ENCODE measurements at places on chromosomes 5 and 9.

DNA sequence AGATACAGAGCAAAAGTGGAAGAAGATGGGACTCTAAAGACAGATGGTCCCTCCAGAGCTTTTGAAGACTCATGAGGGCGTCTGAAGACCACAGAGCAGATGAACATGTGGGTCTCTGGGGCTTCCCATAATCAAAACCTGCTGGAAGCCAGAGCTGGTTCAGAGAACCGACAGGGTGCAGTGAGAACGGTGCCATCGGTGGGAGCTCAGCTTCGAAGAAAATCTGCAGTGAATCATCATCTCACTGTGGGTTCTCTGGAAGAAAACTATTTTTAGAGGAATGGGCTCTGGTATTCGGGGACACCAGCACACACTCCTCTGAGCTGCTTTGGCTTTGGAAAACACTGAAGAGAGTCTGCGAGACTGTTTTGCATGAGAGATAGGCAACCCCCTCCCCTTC lies 222.4 kb upstream of the PANK3 start:
- no peak for DNase-seq
- no peak overlapping the region for H3K27ac ChIP-seq
- H3K4me3 ChIP-seq, result no peak overlapping the region
- no peaks in the 10 kb centered on the region for H3K4me1 ChIP-seq
- H3K36me3 ChIP-seq, result no peaks in the 10 kb centered on the region

GRCh38 chr5:160679567-160680309 lies 172.3 kb downstream of the ATP10B start:
- no peaks in the 10 kb centered on the region for H3K27me3 ChIP-seq
- H3K4me1 ChIP-seq, result peaks cover 13% of the 10 kb centered on the region
- H3K27ac ChIP-seq, result peak overlapping the region; percentile 59
- DNase-seq, result peak; percentile 31
- H3K36me3 ChIP-seq, result no peaks in the 10 kb centered on the region

DNA sequence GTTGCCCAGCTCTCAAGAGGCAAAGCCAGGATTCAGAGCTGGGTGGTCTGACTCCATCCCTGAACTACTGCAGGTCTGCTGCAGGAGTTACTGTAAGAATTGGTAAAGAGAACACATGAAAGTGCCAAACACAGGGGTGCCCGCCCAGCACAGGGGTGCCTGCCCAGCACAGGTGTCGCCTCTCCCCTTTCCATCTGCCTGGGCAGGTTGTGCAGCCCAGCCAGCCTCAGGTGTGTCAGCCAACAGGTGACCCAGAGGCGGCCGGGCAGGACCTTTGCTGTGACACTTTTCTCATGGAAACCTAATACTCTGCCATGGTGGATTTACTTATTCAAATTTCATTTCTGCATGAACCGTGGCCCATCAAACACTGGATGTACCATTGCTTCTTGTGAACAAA lies 289.7 kb upstream of the IRX4 start:
- H3K4me3 ChIP-seq, result no peak overlapping the region
- H3K27ac ChIP-seq, result no peak overlapping the region

GRCh38 chr9:37955781-37956422 lies 52.0 kb upstream of the SLC25A51 start:
- no peak for DNase-seq
- no peaks in the 10 kb centered on the region for H3K4me1 ChIP-seq
- no peak overlapping the region for H3K4me3 ChIP-seq
- no peaks in the 10 kb centered on the region for H3K27me3 ChIP-seq
- H3K36me3 ChIP-seq, result no peaks in the 10 kb centered on the region
- H3K27ac ChIP-seq, result no peak overlapping the region

DNA sequence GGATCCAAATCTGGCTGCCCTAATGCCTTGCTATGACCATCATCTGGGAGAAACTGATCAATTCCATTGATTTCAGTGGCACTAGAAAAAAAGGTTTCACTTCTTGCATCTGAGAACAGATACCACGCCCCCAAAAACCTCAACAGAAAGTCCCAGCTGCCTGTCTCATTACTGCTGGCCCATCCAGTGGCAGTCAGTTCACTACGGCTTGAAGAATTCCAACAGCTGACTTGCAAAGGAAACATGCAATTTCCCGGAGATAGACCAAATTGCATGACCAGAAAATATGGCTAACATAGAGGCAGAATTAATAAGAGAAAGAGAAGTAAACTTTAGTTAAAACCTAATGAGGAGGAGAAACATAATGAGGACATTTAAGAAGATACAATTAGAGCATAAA lies 48.6 kb downstream of the UGCG start:
- H3K36me3 ChIP-seq, result no peaks in the 10 kb centered on the region
- H3K4me3 ChIP-seq, result no peak overlapping the region
- no peak overlapping the region for H3K27ac ChIP-seq
- peak; percentile 65 for DNase-seq
- H3K27me3 ChIP-seq, result no peaks in the 10 kb centered on the region
- peaks cover 10% of the 10 kb centered on the region for H3K4me1 ChIP-seq

GRCh38 chr5:126043688-126044087 lies 379.5 kb upstream of the GRAMD2B start:
- no peaks in the 10 kb centered on the region for H3K4me1 ChIP-seq
- DNase-seq, result no peak
- no peaks in the 10 kb centered on the region for H3K36me3 ChIP-seq
- H3K27ac ChIP-seq, result no peak overlapping the region

- H3K4me3 ChIP-seq, result no peak overlapping the region
- no peak for DNase-seq
- no peak overlapping the region for H3K27ac ChIP-seq
- H3K36me3 ChIP-seq, result no peaks in the 10 kb centered on the region
These were observed 615.5 kb upstream of the CHD1 start for GRCh38 chr5:99544356-99544755.

GRCh38 chr5:150946351-150946905 lies 41.6 kb upstream of the ZNF300 start:
- H3K4me3 ChIP-seq, result no peak overlapping the region
- H3K36me3 ChIP-seq, result no peaks in the 10 kb centered on the region
- H3K27me3 ChIP-seq, result no peaks in the 10 kb centered on the region
- no peaks in the 10 kb centered on the region for H3K4me1 ChIP-seq
- no peak overlapping the region for H3K27ac ChIP-seq
- no peak for DNase-seq

- peak overlapping the region; percentile 78 for H3K27ac ChIP-seq
- H3K4me3 ChIP-seq, result peak overlapping the region; percentile 72
- H3K27me3 ChIP-seq, result no peaks in the 10 kb centered on the region
- peaks cover 14% of the 10 kb centered on the region for H3K4me1 ChIP-seq
- peak; percentile 65 for DNase-seq
These were observed 350 bp upstream of the ECPAS start for GRCh38 chr9:111484572-111484894.

- H3K27me3 ChIP-seq, result no peaks in the 10 kb centered on the region
- H3K36me3 ChIP-seq, result no peaks in the 10 kb centered on the region
- no peaks in the 10 kb centered on the region for H3K4me1 ChIP-seq
- H3K27ac ChIP-seq, result no peak overlapping the region
- no peak for DNase-seq
- H3K4me3 ChIP-seq, result no peak overlapping the region
These were observed 34.6 kb upstream of the SEMA4D start for GRCh38 chr9:89532478-89532877.

GRCh38 chr9:100377015-100377414 lies 24.3 kb upstream of the TEX10 start:
- H3K4me3 ChIP-seq, result no peak overlapping the region
- no peaks in the 10 kb centered on the region for H3K27me3 ChIP-seq

- H3K36me3 ChIP-seq, result no peaks in the 10 kb centered on the region
- H3K27ac ChIP-seq, result no peak overlapping the region
- no peak overlapping the region for H3K4me3 ChIP-seq
- no peaks in the 10 kb centered on the region for H3K27me3 ChIP-seq
- no peak for DNase-seq
These were observed 330.7 kb downstream of the ADGRV1 start for GRCh38 chr5:90889325-90889600.

DNA sequence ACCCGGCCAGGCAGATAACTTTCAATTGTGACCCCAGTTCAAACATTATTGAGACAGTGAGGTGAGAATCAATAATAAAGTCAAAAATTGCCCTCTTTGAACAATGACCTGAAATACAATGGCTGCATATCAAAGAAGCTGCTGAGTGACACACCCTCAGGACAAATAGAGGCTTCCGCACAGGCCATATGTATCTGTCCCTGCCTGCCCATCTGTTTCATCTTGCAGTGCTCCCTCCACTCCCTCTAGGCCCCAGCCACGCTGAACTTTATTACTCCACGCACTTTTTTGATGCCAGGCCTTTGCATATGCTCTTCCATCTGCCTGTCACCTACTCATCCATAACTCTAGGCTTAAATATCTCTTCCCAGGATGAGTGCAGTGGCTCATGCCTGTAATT lies 15.9 kb upstream of the PFDN1 start:
- H3K27ac ChIP-seq, result no peak overlapping the region
- no peaks in the 10 kb centered on the region for H3K4me1 ChIP-seq
- DNase-seq, result no peak
- H3K27me3 ChIP-seq, result no peaks in the 10 kb centered on the region
- no peak overlapping the region for H3K4me3 ChIP-seq
- H3K36me3 ChIP-seq, result no peaks in the 10 kb centered on the region

DNA sequence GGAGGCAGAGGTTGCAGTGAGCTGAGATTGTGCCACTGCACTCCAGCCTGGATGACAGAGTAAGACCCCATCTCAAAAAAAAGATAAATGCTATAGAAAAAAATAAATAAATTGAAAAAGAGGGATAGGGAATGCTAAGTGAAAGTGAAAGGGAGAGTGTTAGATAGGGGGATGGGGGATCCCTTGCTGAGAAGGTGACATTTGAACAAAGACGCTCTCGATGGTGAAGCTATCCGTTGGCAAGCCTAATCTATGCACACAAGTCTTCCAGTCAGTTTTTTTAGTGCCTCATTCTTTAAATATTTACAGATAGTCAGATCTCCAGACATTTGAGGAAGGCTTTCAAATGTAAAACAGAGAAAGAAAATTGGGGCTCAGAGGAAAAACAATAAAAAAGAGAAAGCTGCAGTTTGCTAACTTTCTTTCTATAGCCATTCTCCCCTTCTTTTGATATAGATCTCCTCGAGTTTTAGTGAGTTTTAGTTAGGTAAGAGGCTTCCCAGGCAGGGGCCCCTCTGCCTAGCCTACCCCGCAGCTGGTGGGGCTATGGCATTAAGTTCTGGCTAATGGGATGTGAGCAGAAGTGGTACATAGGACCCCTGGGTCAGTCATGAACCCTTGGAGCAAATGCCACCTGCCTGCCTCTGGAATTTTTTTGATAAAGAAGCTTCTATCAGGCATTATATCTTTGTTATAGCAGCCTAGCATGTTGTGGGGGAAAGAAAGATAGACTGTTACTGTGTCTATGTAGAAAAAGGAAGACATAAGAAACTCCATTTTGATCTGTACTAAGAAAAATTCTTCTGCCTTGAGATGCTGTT lies 12.0 kb downstream of the GLRX start:
- H3K27me3 ChIP-seq, result no peaks in the 10 kb centered on the region
- H3K4me1 ChIP-seq, result peaks cover 25% of the 10 kb centered on the region
- no peak overlapping the region for H3K4me3 ChIP-seq
- DNase-seq, result no peak
- no peak overlapping the region for H3K27ac ChIP-seq
